ENCODE measurements at places on chromosomes 2 and 18.

DNA sequence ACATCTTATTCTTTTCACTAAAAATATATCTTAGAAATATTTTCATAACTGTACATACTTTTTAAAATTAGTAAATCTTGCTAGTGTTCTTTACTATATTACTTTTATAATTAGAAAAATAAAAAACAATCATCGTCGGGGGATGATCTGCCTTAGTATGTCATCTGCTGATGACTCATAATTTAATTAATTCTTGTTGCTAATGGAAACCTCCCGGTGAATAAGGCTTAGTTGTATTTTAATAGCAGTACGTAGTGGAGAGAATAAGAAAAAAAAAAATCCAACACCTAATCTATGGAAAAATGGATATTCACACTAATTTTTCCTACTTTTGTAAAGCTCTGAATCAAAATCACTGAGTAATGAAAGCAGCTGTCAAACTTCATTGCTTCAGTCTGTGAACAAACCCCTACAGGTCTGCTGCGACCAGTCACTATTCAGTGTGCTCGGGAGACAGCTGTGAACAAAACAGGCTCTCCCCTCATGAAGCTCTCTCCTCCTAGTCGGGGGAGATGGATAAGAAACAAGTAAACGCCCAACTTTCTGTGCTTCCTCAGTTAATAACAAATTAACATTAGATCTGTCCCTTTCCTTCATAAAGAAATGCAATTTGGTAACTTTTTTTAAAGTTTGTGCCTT is 97.4 kb upstream of the UPP2 start:
- no peak for DNase-seq

DNA sequence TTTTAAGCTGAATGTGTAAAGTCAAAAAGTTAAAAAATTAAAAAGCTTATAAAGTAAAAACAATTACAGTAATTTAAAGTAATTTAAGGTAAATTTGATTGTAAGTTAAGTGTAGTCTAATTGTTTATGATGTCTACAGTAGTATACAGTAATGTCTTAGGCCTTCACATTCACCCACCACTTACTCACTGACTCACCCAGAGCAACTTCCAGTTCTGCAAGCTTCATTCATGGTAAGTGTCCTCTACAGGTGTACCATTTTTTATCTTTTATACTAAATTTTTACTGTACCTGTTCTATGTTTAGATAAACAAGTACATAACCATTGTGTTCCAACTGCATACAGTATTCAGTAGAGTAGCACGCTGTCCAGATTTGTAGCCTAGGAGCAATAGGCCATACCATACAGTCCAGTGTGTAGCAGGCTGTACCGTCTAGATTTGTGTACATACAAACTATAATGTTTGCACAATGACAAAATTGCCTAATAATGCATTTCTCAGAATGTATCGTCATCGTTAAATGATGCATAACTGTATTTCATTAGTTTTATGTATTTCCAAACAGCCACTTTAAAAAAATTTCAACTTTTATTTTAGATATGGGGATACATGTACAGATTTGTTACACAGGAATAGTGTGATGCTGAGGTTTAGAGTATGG is 319.3 kb downstream of the DYSF start:
- DNase-seq = no peak

GRCh38 chr2:178522950-178523595 is 42.8 kb downstream of the PLEKHA3 start:
- peak; percentile 53 for DNase-seq

GRCh38 chr2:71130905-71131244 is 441 bp downstream of the MPHOSPH10 start:
- no peak for DNase-seq

DNA sequence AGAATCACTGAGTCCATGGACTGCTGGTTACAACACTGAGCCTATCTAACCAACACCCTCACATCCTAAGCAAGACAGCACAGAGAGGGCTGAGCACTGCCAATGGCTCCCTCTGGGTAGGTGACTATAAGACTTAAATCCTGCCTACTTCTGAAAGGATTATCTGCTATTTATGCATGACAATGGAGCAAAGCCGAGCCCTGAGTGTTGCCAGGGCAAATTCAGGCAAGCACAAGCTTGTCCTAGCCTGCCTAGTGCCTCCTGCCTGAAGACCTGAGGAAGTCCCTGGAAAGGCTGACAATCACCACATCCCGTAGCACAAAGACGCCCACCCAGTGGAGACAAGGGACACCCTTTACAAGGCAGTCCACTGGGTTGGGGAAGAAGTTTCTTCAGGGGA is 129.7 kb downstream of the OSR1 start:
- no peak for DNase-seq

- no peak for DNase-seq
Measured at GRCh38 chr18:2083691-2084090, 487.6 kb downstream of the METTL4 start.

GRCh38 chr2:25245141-25245540 is 76.8 kb upstream of the POMC start:
- DNase-seq = no peak

GRCh38 chr2:43317680-43318079 is 91.3 kb upstream of the ZFP36L2 start:
- DNase-seq = no peak

DNA sequence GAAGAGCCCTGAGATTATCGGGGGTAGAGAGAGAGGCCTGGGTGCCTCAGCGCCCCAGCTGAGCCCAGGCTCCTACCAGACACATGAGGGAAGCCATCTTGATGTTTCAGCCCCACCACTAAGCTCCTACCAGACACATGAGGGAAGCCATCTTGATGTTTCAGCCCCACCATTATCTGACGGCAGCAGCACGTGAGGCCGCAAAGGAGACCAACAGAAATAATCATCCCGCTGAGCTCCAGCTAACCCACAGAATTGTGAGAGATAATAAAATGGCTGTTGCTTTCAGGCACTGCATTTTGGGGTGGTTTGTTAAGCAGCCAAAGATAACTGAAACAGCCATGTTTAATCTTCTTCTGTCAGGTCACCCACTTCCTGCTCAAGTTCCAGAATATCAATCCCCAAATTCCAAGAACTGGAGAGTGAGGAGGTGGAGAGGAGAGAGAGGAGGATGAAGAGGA is 29.3 kb upstream of the SOS1 start:
- no peak for DNase-seq

DNA sequence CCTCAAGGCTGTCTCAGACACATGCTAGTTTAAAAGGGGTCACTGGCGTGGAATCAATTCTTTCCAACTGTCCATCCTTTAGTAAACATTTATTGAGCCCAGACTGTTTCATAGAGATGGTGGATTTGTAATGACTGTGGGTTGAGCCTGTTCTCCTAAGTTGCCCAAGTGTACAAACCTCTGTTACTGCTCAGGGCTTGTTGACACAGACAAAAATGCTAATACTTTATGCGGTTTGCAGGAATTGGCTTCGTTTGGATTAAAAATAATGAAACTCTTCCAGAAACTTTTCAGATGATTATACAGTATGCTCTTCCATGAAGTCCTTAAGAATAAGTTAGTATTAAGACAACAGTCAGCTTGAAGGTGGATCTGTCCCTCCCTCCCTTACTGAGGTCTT is 83.6 kb upstream of the MGAT5 start:
- DNase-seq = no peak

DNA sequence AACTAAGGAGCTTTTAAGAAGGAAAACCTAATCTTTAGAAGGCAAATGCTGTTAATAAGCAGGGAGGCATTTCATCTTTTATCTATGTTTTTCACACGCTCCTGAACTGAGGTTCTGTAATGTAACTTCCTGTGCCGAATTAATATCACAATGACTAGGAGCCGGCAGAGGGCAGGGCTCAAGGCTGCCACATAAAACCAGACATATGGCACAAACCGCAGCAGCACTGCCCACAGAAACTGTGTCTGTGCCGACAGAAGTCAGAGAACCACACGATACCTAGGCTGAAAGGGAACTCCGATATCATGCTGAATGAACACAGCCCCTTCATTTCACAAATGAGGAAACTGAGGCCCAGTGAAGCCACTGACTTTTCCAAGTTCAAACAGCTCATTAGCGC is 112.1 kb downstream of the EIPR1 start:
- no peak for DNase-seq

GRCh38 chr18:9337873-9338272 is 3.3 kb downstream of the TWSG1 start:
- DNase-seq = no peak

GRCh38 chr2:235812185-235812665 is 318.4 kb downstream of the AGAP1 start:
- DNase-seq = no peak

- no peak for DNase-seq
Measured at GRCh38 chr2:200352636-200353035, 46.1 kb downstream of the SPATS2L start.

DNA sequence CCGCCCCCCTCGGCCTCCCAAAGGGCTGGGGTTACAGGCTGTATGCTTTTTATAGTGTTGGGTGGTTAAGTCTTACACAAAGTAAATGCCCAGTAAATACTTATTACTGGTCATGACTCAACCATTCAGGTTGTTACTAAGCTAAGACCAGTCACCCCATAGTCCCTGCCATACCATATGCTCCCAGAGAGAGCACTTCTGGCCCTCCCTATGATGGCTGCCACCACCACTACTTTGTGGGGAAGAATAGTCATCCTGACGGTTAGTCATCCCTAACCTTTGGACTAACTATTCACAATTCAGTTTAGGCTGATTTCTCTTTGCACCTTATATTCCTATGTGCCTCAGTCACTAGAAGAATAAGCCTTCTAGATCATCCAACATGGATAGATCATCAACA is 42.0 kb upstream of the MSH2 start:
- DNase-seq = no peak

DNA sequence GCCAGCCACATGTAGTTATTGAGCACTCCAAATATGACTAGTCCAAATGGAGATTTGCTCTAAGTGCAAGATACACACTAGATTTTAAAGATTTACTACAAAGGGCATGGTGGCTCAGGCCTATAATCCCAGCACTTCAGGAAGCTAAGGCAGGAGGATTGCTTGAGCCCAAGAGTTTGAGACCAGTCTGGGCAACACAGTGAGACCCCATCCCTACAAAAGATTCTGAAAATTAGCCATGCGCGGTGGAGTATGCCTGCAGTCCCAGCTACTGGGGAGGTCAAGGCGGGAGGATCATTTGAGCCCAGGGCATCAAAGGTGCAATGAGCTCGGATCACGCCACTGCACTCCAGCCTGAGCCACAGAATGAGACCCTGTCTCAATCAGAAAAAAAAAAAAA is 93.5 kb upstream of the HNRNPA3 start:
- no peak for DNase-seq

Measured in amniotic stem cell (primary cell).